Suppressor macrophage treated with lipopolysaccharide for 4 hours (primary cell): ENCODE measurements at places on chromosomes 1 and 21.

DNA sequence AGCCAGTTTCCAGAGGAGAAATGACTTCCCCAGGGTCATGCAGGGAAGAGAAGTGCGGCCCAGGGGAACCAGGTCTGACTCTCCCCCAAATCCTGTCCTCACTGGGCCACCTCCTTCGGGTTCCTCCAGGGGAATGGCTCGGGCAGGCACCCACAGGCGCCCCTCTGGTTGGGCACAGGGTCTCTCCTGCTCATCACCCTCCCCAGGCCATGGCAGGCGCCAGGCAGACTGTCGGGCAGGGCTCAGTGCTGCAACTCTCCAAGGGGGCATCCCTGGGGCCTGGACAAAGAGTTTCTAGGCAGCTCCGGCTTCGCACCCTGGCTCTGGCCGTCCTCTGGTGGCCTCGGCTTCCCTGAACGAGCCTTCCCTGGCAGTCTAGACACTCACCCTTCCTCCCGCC is 75.6 kb downstream of the MEGF6 start:
- DNase-seq, result no peak

GRCh38 chr1:38420666-38421065 is 374.1 kb upstream of the POU3F1 start:
- no peak for DNase-seq

DNA sequence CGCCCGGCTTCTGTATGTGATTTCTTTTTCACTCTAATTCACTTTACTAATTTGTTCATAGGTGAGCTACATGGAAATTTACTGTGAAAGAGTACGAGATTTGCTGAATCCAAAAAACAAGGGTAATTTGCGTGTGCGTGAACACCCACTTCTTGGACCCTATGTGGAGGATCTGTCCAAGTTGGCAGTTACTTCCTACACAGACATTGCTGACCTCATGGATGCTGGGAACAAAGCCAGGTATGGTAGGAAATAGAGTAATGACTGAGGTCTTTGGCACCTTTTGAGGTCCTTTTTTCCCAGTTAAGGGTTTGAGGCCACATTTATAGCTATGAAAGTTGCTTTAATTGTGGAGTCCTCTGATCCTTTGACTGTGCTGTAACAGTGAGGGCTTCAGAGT is 56.9 kb downstream of the KIF1B start:
- DNase-seq, result no peak

GRCh38 chr1:166874464-166874863 is 1.6 kb downstream of the TADA1 start:
- DNase-seq, result no peak

GRCh38 chr1:9808459-9808858 is 15.3 kb downstream of the CLSTN1 start:
- no peak for DNase-seq

GRCh38 chr21:27536319-27536718 is 569.4 kb upstream of the ADAMTS5 start:
- no peak for DNase-seq

- no peak for DNase-seq
These were observed 181.0 kb downstream of the PTPRU start for GRCh38 chr1:29417147-29417858.

GRCh38 chr1:26307363-26307781 is 936 bp upstream of the UBXN11 start:
- no peak for DNase-seq

DNA sequence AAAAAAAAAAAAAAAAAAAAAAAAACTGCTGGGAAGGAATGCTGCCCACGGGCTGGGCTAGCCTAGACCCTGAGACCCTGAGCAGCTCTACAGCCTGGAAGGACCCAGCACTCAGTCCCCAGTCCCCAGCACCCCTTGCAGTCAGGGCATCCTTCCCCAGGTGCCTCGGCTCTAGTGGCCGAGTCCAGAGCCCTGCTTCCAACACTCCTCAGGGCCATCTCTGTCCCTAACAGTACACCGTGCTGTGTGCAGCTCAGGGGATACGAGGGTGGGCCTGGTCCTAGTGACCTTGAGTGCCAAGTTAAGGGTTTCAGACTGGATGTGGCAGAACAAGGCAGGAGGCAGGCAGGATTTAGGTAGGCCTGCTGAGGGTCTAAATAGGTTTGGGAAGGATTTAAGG is 50.2 kb upstream of the LRP8 start:
- DNase-seq, result no peak

DNA sequence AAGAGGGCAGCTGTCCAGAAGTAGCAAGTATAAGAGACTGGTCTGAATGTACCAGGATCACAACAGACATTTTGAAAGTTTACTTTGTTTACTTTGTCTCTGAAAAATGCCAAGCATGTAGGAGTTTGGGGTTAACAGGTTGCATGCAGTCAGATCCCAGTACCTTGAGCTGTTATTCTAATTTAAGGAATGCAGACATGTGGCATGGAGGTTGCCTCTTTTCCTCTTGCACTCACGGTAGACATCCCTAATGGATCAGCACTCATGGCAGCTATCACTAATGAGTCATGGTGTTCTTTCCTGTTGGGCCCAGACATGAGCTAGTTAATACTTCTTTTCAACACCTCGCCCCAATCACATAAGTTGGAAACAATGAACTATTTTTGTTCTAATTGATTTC is 67.3 kb downstream of the GADD45A start:
- DNase-seq, result no peak

- DNase-seq, result no peak
These were observed 120.5 kb upstream of the RUNX1 start for GRCh38 chr21:35169574-35169973.

DNA sequence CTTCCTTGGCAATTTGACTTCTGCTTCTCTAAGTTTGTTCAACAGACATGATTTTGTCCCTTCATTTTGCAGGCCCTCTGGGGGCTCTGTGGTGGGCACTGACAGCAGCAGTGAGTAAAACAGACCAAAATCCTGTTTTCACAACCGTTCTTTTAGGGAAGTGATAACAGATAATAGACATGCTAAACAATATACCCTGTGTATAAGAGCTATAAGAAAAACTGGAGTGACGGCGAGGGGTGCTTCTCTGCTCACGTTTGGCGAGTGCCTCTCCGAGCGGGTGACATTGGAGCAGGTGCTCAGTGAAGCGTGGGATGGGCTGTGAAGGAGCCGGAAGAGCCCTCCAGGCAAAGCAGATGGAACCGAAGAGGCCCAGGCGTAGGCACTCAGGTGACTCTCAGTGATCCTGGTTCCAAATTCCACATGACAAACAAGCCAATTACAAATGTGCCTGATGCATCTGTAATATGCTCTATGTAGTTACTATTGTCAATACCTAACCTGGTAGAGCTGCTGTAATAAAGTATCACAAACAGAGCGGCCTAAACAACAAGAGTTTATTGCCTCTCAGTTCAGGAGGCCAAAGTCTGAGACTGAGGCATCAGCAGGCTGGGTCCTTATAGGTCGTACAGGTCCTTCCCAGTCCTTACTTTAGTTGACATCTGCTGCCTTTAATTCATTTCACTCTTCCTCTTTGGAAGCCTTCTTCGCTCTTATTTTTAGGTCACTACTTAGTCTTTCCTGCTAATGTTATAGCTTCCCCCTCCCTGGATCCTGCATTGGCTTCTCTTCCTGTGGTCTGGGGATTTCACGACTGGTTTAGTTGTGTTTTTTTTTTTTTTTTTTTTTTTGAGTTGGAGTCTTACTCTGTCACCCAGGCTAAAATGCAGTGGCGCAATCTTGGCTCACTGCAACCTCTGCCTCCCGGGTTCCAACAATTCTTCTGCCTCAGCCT is 20.1 kb downstream of the OR2B11 start:
- DNase-seq, result peak; percentile 86

GRCh38 chr1:226618380-226618779 is 69.8 kb downstream of the STUM start:
- no peak for DNase-seq

DNA sequence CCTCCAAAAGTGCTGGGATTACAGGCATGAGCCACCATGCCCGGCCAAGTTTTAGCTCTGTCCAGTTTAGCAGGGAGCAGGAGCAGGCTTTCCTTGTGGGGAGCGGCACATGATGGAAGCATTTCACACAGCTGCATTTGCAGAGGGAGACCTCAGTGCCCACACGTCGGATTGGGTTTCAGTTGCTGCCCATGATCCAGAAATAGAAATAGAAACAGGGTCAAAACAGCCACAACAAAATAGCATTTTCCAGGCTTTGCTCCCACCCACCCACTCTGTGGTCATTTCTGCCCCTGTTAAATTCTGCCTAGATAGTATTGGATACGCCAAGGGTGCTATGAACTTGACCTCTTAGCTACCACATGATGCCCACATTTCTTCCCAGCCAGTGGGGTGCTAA is 128.4 kb downstream of the CNIH3 start:
- no peak for DNase-seq

DNA sequence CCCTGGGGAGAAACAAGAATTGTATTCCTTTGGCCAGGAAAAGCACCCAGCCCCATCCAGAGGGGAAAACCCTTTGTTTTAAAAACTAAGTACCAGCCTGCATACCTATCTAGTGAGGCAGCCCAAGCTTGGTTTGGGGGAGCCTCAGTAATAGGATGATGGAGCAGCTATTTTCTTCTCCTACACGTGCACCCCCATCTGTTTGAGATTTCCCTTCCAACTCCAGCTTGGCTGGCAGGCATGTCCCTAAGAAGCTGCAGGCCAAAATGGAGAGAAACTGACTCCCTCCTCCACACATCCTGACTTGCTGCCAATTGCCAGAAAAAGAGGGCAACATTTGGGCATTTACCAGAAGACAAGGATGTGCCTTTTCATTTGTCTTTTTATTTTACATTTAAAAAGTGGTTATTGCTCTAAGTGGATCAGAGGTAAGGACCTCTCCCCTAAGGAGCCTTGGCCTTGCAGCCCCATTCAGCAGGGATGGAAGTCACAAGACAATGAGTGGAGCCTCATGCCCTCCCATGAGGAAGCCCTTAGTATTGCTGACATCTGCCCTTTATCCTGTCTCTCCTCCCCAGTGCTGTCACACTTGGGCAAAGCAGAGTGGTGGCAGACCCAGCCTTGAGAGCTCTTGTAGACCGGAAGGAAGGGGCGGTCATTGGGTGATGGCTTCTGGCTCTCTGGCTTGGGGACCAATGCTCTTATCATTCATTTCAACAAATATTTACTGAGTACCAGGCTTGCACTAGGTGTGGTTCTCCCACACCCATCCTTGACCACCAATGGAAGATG is 8.6 kb downstream of the FNDC5 start:
- peak; percentile 60 for DNase-seq

GRCh38 chr1:37404711-37405110 is 69.7 kb upstream of the ZC3H12A start:
- no peak for DNase-seq

DNA sequence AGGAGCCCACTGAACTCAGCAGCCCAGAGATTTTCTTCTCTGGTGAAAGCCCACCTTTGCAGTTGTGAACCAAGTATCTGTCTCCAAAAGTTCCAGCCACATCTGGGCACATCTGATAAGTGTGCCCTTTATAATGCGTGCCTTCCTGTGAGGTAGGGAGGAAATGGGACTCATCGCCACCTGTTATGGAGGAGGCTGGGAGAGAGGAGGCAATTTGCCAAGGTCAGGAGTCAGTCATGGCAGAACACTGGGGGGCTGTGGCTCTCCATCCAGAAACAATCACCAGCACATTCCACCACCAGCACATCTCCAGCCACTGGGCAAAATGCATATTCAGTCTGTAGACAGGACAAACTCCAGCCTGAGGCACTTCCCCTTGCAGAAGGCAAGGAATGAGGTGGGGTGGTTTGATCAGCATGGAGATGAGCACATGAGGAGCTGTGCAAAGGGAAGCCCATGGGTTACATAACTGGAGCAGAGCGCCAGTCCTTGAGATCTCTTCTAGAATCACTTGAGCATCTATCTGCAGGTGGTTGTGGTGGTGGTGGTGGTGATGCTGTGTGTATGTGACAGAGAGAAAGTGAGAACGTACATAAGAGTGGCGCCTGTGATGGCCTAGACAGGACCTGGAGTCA is 15.0 kb upstream of the LEMD1 start:
- DNase-seq, result peak; percentile 22

DNA sequence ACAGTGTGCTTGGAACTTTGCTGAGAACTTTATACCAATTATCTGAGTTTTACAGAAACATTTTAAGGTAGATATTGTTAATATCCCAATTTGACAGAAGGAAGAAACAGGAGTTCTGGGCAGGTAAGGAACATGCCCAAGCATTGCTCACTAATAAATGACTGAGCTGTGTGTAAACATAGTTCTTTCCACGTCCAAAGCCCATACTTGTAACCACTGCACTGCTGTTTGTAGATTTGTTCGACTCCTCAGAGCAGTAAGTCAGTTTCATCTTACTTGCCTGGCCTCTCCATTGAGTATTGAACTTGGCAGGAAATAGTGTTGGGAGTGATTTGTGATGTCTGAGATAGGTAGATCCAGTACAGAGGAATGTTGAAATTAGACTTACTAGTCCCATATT is 335.1 kb downstream of the KIF26B start:
- DNase-seq, result no peak

DNA sequence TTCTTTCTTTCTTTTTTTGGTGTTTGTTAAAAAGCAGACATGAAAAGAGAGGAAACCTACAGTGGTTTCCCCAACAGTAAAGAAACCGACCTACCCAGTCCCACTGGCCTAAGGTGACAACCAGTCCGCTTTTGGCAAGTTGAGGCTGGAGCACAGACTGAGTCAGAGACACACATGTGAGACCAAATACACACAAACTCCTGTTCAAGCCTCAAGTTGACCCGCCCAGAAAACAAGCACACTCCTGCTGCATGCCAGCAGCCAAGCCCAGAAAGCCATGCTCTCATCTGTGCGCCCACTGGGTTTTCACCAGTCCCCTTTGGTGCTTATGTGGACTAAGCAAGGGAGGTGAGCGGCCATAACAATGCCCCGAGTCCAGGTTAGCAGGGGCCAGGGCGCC is 64.6 kb upstream of the GPR153 start:
- DNase-seq, result no peak

DNA sequence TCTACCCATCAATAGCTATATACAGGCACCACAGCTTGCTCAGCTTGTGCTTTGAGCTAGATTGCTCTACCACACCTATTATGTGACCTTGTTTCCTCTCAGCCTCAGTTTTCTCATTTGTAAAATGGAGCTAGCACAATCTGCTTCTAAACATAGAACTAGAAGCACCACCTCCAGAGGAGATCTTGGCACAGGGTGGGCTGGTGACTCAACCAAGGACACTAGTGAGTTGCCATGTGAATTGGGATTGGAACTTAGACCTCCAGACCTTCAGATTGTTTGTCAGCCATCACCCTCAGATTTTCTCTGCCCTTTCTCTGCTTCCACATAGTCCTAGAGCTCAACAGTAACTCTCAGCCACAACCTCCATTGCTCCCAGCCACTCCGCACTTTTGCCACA is 3.0 kb upstream of the MACO1 start:
- DNase-seq, result no peak

DNA sequence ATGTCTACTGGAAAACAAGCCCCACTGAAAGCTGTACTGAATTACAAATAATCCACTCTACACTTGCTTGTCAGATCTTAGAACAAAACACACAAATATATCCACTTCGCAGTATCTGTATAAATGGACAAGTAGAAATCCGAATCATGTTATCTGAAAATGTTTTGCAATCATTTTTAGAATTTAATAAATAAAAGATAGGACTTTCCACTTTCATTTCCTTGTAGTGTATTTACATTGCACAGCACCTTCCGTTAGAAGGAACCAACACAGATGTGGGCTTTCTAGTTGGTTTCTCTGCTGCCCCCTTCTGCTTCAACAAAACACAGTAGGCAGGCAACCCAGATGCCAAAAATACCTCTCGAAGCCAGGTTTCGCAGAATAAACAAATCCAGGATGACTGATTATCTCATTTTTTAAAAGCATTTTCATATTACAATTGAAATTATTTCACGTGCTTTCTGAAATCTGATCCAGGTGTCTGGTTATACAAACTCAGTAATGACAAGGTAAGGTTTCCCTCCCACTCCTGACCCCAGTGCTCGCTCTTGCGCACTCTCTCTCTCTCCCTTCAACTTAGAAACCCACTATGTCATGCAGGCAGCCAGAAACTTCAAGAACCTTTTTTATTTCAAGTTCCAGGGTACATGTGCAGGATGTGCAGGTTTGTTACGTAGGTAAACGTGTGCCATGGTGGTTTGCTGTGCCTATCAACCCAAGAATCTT is 389.9 kb downstream of the SMYD3 start:
- peak; percentile 37 for DNase-seq
